ENCODE measurements at places on chromosomes 7 and 10.

DNA sequence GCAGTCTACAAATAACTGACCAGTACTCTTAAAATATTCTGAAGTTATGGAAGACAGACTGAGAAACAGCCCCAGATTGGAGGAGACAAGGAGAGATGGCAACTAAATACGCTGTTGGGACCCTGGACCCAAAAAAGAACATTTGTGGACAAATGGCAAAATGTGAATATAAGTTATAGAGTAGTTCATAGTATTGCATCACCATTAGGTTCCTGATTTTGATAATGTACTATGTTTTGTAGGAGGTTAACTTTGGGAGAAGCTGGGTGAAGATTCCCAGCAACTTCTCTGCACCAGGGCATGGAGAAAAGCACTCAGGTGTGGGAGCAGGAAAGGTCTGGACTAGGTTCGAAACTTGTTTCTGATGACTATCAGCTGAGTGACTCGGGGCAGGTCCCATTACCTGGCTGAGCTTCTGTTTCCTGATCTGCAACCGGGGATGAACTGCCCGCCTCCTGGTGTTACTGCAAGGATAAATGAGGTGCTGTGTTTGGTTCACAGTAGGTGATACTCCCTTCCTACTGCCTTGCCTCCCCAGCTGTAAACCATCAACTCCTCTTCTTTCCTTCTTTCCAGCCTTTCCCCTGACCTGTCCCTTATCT is 48.2 kb downstream of the EEPD1 start:
- no peak for DNase-seq

- no peak for DNase-seq
These were observed 36.0 kb upstream of the PAX2 start for GRCh38 chr10:100709146-100710082.

GRCh38 chr7:32476816-32477648 is 13.1 kb downstream of the LSM5 start:
- no peak for DNase-seq

GRCh38 chr10:98023024-98023423 is 7.4 kb downstream of the CRTAC1 start:
- DNase-seq = no peak

DNA sequence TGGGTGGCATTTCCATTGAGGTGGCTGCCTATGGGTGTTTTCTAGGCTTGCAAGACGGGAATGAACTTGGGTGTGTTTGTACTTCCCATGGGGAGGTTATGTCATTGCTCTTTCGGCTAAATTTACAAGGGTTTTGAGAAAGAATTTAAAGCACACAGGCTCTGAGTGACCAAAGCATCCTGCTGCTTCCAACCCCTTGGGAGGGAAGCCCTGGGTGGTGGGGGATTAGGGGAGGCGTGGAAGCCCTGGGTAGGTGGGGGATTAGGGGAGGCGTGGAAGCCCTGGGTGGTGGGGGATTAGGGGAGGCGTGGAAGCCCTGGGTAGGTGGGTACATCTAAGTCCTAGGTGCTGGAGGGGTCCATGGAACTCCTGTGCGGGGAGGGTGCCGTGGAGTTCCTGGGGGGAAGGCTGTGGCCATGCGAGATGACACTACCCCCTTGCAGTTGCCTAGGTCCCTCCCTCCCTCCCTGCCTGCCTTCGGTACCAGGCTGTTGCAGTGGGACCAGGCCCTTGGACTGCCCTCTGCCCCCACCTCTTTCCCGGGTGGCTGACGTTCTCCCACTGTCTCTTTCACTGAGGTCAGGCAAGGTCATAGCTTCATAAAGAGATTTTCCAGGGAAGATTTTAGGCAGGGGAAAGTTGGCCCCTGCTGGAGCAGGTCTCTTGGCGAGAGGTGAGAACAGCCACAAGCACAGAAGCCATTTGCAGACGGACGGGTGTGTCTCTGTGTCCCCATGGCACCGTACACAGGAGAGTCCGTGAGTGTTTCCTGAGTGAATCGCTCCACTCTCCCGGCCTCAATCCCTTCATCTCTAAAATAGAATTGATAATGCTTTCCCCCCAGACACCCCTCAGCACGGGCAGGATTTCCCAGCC is 19.5 kb downstream of the PRF1 start:
- no peak for DNase-seq

GRCh38 chr10:93437946-93438612 is 44.1 kb downstream of the MYOF start:
- no peak for DNase-seq

GRCh38 chr10:5034588-5034987 is 30.9 kb upstream of the AKR1C2 start:
- no peak for DNase-seq

GRCh38 chr10:77392851-77393250 is 244.8 kb downstream of the KCNMA1 start:
- DNase-seq = no peak

GRCh38 chr7:68107261-68107660 is 1110.6 kb downstream of the TYW1 start:
- DNase-seq = no peak

GRCh38 chr7:116630357-116630756 is 41.6 kb upstream of the MET start:
- no peak for DNase-seq

DNA sequence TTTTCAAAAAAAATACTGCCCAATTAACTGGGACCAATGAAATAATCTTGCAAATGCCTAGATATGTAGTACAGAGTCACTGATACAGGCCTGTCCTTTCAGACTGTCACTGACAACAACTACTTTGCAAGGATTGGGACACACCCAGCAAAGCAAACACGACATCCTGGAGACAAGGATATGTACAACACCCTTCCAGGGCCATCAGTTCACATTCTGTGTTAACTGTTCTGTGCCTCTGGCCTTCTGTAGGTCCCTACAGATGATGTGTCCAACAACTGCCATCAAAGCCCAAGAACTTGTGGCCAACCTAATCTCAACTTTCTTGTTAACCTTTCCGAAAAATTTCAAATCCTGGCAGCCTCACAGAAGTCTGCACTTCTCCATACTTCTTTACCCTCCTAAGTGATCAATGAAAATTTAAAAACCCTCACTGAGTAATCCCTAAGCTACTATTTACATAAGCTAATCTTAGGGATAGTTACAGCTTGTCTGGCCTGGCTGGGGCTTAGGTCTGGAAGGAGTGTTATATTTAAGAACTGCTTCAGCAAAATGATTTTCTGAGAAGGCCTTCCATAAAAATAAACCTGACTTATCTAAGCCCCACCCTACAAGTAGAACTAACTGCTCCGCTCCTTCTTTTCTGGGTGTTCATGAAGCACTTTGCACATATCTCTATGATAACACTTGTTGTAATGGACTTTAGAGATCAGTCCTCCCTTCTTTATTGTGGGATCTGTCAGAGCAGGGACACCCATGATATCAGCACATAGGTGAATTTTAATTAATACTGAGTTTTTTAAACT is 21.0 kb downstream of the COBL start:
- no peak for DNase-seq

- DNase-seq = no peak
These were observed 5.2 kb downstream of the OPTN start for GRCh38 chr10:13105184-13105583.

GRCh38 chr7:150451833-150452461 is 1.5 kb downstream of the GIMAP8 start:
- DNase-seq = no peak

GRCh38 chr7:91883676-91884362 is 3.3 kb upstream of the MTERF1 start:
- no peak for DNase-seq

DNA sequence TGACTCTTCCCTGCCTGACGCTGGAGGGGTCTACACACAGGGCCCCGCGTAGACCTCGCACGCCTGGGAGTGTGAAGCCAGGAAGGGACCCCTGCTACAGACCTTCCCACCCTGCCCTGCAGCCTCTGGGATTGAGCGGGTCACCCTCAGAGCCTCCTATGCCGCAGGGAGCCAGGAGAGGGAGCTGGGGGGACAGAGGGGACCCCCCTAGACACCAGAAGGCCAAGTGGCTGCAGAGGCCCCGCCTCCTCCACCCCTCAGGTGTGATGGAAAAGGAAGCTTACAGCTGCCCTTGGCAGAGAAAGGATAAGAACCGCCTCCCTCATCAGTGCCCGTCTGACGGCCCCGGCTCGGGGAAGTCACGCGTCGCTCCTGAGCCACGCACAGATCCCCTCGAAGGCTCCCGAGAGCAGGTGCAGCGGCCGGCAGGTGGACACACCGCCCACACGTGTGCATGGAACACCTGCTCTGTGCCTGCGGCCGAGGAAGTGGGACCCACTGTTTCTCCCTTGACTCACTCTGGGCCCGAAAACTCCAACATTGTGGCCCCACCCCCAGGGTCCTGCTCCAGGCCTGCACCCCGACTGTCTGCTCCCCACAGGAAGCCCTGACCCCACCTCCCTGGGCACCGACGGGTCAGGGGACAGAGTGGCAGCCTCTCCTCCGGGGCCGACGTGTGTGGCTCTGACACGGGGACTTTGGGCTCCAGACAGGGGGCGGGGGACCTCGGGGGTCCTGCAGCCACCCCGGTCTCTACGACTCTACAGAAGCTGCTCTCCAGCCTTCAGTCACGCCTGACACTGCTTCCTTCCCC is 73.3 kb downstream of the MICALL2 start:
- DNase-seq = no peak

GRCh38 chr7:4210821-4211220 is 471.3 kb upstream of the FOXK1 start:
- no peak for DNase-seq

- no peak for DNase-seq
These were observed 35.9 kb upstream of the FZD1 start for GRCh38 chr7:91228327-91228726.

GRCh38 chr10:5125315-5126044 is 31.3 kb downstream of the AKR1C3 start:
- DNase-seq = no peak

- DNase-seq = no peak
These were observed 52.1 kb downstream of the FAM53B start for GRCh38 chr10:124692100-124692446.

- DNase-seq = no peak
These were observed 213.1 kb downstream of the ELFN1 start for GRCh38 chr7:1883031-1883761.

- DNase-seq = no peak
These were observed 33.8 kb downstream of the SLC26A4 start for GRCh38 chr7:107694386-107694785.

GRCh38 chr10:15121707-15122106 is 24.6 kb downstream of the RPP38 start:
- no peak for DNase-seq

DNA sequence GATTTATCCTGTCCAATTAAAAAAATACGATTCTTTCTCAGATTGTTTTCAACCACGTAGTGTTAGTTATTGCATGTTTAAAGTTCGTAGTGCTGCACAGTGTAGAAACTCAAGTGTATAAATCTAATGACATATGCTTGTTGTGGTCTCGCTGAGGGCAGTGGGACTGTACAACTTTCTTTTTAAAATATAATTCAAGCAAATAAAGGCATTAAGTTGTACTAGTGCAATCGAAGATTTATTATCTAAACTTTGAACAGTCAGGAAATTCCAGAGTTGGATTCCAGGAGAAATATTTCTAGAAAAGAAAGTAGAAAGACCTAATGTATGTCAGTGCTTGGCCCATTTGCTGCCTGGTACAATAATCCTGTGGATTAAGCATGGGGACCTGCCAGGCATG is 124.1 kb upstream of the HPS1 start:
- no peak for DNase-seq

DNA sequence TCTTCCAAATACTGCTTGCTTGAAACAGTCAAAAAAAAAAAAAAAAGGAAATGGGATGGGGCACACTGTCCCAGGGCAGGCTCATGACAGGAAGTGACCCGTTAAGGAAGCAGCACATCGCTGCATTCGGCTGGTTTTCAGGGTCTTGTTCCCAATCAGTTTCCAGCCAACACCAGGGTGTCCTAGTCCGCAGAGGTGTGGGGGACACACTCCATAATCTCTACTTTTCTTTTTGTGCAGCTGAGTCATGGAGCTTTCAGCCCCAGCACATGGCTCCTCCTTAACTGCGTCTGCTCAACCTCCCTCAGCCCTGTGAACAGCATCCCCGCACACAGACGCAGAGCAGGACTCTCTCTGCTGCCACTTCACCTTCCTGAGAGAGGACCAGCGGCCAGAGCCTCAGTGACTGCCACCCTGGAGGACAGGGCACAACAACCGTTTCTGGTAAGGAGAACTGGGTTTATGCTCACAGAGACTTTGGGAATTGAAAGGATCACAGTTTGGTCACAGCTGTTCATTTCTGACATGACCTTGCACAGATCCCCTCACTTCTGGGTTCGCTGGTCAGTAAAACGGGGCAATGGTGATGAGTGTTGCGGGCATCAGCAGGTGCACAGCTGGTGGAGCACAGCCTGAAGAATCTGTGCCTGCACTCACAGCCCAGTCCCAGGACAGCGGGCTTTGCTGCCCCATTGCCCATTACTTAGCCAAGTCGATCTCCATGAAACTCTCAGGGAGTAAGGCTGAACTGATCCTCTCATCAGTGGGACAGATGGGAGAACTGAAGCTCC is at the start of gene GIMAP5:
Gene GIMAP5 (plus strand): TSS at position 154 of the 791 bp plus-strand sequence. CDS start 3,467 bp downstream, outside the sequence.
- DNase-seq = peak; percentile 47

DNA sequence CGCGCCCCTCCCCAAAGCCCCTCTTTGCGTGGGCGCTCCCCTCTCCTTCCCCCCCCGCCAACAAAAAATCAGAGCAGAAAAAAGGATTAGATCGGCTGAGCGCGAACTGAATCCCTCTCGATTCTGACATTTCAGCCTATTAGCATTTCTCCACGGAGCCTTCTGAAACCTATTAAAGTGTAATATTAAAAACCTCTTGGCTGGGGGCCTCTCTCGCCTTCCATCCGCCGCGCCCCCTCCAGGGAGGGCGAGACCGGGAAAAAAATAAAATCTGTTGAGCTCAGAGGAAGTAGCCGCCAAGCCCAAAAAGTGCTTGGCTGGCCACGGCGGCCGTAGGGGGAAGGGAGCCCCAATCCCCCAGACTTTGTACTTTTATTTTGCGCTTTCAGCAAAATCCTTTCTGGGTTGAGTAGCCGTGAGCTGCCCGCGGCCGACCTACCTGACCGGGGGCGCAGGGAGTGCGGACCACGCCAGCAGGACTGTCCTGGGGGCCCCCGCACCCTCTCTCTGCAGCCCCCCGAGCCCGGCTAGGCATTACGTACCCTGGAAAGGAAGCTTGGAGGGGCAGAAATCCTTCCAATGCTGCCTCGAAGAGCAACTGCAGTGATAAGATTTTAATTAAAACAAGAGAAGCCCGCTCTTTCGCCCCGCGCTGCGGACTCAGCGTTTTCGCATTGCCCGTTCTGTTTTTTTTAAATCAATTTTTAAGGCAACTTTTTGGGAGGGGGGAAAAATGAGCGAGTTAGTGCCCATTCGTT is 1.3 kb upstream of the TNRC18 start:
- no peak for DNase-seq

- no peak for DNase-seq
These were observed 31.8 kb upstream of the TM9SF3 start for GRCh38 chr10:96618653-96619052.

GRCh38 chr10:82982110-82982608 is 1107.2 kb downstream of the NRG3 start:
- DNase-seq = no peak

DNA sequence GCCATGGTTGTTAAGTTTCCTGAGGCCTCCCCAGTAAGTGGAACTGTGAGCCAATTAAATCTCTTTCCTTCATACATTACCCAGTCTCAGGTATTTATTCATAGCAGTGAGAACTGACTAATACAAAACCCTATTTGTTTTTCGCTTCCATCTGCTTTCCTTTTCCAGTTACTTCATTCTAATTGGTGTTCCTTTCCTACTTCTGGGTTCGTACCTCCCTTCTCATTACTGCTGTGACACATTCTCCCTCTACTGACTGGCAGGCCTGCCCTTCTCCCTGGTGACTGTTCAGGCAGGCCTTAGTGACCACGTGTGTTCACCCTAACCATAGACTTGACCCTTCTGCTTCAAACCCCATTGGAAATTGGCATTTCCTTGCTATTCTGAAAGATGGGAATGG is 37.7 kb downstream of the MTURN start:
- no peak for DNase-seq

- no peak for DNase-seq
These were observed 49.8 kb upstream of the LEP start for GRCh38 chr7:128191136-128191844.
